ENCODE measurements at places on chromosomes 11 and 22. TPM values are rescaled to one million over a fixed set of nuclear protein-coding genes. Genes with fewer than 3 reads are reported as not detected.

DNA sequence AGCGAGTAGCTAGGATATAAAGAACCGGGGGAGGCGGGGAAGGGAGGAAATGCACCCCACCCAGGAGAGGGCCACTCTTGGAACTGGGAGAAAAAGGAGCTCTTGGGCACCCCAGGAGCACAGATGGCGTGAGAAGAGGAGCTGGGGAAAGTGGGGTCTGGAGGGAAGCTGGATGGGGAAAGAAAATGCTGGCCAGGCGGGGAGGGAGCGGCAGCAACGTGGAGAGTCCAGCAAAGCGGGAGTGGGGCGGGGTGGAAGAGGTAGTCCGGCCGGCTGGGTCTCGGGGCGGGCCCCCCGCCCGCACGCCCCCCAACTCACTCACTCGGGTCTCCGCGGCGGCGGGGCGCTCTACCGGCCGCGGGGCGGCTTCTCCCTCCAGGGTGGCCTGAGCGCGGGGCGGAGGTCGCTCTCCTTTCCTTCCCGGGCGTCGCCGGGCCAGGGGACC lies 522 bp downstream of the TOB2 start:
- DNase-seq = no peak

GRCh38 chr11:101777476-101777875 lies 137.3 kb upstream of the CEP126 start:
- no peak for DNase-seq

DNA sequence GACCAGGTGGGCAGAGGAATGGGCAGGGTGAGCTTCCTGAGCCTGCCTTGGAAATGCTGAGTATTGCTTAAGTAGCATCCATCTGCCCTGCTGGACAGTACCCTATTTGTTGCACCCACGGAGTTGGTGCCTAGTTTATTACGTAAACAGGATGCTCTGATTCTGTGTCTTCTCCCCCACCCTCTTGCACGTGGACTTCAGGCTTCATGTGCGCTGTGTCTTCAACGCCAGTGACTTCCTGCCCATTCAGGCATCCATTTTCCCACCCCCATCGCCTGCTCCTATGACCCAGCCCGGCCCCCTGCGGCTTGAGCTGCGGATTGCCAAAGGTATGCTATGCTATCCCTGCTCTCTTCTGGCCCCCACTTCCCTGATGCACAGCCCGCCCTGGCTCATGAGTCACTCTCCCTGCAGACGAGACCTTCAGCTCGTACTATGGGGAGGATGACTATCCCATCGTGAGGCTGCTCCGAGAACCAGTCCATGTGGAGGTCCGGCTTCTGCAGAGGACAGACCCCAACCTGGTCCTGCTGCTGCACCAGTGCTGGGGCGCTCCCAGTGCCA lies 5.7 kb downstream of the ZP1 start:
- DNase-seq = no peak

DNA sequence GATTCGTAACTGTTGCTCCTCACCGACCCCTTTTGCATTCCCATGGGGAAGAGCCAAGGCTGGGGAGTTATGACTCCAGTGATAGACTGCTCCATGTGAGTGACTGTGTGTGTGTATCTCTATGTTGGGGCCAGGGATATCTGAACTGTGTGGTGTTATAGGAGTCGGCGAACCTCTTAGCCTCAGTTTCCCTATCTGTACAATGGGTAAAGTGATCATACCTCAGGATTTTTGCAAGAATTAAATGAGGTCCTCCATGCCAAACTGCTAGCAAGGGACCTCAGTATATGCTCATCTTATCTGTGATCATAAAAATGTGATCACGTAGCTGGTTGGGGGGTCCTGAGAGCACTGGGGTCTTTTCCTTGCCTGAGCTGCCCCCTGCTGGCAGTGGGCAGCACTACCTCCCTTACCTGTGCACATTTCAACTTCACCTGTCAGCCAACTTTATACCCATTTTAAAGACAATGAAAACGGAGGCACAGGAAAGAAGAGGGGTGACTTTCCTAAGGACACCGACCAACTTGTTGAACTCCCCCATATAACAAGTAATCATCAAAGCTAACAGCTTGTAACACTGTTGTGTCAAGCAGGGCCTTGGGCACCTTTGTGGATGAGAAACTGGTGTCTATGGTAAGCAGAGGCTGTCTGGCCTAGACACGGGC lies 1.4 kb upstream of the DPP3 start:
- DNase-seq = no peak

GRCh38 chr11:17389211-17389956 lies 925 bp upstream of the KCNJ11 start:
- no peak for DNase-seq

- no peak for DNase-seq
Observed at GRCh38 chr11:40337118-40337517, 1122.3 kb downstream of the LRRC4C start.

DNA sequence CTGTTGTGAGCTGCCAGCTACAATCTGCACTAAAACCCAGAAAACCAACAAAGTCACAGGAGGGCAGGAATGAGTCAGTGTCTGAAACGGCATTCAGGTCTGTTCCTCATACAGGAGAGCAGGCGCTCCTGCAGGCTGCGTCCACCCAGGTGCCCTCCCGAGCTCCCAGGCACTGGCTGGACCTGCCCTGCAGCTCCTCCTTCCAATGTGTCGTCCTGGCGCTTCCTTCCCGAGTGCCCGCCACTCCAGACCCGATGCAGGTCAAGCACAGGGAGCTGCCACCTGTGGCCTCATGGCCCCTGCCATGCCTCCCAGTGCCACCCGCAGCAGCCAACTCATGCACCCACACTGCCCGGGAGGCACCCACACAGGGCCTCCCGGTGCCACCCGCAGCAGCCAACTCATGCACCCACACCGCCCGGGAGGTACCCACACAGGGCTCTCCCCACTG lies 12.0 kb downstream of the BRD1 start:
- no peak for DNase-seq

DNA sequence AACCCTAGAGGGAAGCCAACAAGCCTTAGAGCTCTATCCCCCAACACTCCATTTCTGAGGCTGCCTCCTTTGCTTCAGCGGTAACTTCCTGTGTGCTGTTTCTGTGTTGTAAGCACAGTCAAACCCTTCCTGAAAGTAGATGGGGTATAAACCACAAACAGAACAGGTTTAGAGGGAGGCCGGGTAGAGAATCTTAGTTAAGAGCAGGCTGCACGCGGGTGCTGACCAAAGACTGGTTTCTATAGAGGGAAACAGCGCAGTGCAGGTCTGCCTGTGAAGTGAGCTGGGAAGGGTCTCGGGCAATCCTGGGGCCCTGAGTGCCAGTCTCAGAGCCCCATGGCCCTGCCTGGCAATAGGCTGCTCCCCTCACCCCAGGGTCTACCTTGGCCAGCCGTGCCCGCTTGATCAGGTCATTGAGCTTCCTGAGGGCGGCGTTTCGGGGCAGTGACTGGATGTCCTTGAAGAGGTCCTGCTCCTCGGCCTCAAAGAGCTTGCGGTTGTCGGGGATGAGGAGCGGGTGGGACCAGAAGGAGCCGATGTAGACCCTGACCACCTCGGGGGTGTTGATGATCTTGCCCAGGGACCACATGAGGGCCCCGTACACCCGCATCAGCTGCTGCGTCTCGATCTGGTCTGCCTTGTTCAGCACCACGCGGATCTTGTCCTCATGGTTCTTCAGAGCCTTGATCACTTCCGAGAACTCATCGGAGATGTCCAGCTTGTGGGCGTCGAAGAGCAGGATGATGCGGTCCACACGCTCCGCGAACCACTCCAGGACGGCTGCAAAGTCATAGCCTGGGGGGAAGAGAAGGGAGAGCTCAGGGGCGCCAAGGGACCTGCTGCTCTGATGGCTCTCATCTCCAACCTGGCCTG lies 15.3 kb upstream of the CDC42BPG start:
- no peak for DNase-seq

DNA sequence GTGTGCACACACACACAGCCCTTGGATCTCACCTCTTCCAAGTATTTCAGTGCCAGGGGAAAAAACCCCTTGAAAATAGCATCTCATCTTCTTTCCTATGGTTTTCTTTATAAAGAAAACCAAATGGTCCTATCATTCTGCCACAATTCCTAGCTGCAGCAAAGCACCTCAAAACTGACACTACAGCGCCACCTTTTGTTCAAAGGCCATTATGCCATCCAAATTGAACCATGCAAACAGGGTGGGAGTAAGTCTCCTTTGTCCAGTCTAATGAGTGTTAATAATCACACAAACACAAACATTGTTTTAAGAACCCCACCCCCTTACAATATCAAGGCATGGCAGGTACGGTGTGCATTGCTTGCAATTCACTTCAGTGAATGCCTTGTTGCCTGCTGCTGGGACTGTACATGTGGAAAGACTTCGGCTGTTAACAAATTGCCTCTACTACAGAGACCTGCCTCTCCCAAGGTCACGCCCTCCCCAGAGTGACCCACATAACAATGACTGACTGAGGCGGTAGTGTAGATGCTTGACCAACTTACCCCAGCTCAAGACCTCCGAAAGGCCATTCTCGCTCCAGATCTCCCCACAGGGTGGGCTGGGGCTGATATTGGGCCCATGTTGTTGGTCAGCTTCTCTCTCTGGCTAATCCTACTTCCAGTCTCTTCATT lies 31.7 kb downstream of the FAM181B start:
- DNase-seq = no peak

- DNase-seq = no peak
Observed at GRCh38 chr11:9285850-9286587, 20.9 kb upstream of the DENND5A start.

- DNase-seq = no peak
Observed at GRCh38 chr11:119750056-119750455, 21.1 kb upstream of the NECTIN1 start.

DNA sequence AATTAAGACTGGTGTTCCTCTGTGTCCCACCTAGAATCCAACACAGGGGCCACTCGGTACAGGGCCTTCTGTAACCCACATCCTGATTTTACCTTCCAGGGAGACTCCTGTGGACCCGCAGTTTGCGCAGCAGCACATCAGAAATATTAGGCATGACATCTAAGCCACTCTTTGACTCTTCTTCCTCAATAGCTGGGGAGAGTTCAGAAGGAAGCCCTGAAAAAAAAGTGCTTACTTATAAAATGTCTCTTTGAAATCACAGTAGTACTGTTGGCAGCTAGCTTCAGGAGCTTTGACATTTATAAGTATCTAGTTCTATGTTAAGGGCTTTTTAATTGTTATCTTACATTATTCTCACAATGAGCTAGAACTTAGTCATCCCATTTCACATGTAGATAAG lies 41.2 kb upstream of the LYVE1 start:
- no peak for DNase-seq

GRCh38 chr11:27619763-27620335 lies 80.4 kb downstream of the BDNF start:
- no peak for DNase-seq

- DNase-seq = no peak
Observed at GRCh38 chr11:77833302-77833701, 12.4 kb downstream of the AAMDC start.

GRCh38 chr11:106224172-106224571 lies 146.7 kb downstream of the AASDHPPT start:
- no peak for DNase-seq

DNA sequence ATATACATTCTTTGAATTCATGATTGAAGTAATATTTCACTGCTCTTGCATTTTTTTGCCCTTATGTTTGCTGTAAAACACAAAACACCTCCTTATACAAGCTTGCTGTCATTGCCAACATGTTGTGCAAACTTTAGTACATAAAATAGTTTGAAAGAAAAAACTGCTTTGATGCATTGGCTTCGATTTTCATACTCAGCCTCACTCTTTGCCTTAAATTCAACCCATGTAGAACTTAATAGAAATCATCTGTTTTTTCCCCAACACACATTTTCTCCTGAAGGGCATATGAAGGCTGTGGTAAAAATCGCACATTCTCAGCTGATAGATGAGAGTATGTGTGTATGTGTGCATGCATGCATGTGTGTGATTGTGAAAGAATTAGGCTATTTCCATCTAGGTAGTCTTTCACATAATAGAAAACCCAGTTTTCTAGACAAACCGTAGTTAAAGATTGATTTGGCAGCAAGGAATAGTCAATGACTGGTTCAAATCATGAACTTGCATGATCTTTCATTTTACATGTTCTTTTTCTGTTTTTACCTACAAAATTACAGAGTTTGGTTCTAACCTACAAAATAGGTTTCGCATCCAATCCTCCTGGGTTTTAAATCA lies 72.8 kb upstream of the MTMR2 start:
- DNase-seq = no peak

- no peak for DNase-seq
Observed at GRCh38 chr22:48417225-48418070, 1410.2 kb downstream of the BRD1 start.

DNA sequence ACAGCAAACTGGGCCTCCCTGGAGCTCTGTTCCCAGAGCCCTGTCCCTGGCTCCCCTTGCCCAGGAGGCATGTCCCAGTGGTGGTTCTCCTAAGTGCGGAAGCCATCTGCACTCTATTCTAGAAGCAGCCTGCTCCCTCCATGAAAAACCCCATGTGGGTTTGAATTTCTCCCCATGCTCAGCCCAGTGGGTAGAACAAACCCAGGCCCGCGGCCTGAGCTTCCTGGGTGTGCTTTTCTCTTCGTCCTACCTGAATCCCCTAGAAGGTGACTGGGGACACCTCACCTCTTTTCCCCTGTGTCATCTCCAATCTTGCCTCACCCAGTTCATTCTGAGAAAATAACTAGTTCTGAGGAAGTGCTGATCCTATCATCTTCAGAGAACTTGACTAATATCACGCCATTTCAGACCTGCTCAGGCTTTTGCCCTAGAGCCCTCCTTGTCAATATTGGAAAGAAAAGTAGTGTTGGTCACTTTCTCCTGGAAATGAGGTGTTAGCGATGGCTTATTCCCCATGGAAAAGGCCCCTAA lies 15.9 kb downstream of the IL10RA start:
- no peak for DNase-seq

- no peak for DNase-seq
Observed at GRCh38 chr22:23384923-23385677, 195.0 kb downstream of the IGLL1 start.

GRCh38 chr22:39496131-39496838 lies 5.8 kb upstream of the MIEF1 start:
- no peak for DNase-seq

DNA sequence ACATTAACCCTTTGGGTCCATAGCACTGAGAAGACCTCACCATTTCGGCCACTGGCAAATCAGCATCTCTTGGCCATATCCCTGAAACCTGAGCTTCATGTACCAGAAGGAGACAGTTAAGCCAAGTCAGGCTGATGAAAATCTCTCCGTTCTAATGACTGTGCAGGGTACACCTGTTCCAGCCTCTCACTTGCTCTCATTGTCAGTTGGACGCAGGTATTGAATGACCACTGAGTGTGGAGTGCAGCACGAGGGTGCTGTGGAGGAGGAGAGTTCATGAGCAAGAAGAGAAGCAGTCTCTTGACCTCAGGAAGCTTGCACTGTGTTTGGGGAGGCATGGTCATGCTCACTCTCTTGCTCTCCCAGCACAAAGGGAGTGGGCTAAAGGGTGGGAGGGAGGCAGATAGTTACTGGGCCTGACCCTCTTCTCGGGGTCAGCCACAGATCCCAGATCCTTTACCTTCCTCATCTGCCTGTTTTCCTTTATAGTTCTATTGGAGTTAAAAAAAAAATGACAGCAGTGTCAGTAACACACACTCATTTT lies 65.2 kb downstream of the ZBTB16 start:
- no peak for DNase-seq

The NXPE1 gene
- not detected for total RNA-seq

The SMTNL1 gene
- not detected for total RNA-seq

The MMP12 gene
- not detected for total RNA-seq

The DBX1 gene
- not detected for total RNA-seq

The GRIA4 gene
- total RNA-seq = not detected

The UBQLNL gene
- total RNA-seq = 0.98 TPM

The RPLP2 gene
- total RNA-seq = 1,068 TPM

The CRYAB gene
- total RNA-seq = 161 TPM

The APOA5 gene
- total RNA-seq = not detected

The PNPLA3 gene
- not detected for total RNA-seq
